ENCODE measurements at places on chromosomes 2 and 18.
A peak's percentile ranks its signal among the peaks of the same experiment; 100 is the strongest.

DNA sequence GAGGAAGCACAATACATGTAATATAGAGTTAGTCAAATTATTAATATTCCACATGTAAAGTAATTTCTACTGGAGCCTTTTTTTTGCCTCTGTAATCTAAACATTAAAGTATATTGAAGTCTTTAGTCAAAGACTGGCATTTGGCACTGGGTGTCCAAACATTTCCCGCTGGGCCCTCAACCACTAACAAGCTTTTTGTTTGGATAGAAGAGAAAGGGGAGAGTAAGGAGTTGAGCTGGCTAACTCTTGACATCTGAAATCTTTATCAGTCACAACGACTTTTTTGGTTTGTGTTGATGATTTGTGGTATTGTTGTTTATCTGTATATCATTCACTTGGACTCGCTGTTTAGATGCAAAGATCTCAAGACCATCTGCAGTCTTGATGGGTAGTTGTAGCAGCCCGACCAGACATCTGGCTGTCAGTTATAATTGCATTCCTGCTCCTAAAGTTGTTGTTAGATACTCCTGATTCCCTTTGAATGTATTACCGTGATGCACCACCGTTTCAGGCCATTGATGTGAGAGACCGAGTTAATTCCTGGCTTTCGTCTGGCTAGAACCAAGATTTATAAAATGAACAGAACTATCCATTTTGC lies 379.6 kb downstream of the MTX2 start:
- ATAC-seq: no peak

DNA sequence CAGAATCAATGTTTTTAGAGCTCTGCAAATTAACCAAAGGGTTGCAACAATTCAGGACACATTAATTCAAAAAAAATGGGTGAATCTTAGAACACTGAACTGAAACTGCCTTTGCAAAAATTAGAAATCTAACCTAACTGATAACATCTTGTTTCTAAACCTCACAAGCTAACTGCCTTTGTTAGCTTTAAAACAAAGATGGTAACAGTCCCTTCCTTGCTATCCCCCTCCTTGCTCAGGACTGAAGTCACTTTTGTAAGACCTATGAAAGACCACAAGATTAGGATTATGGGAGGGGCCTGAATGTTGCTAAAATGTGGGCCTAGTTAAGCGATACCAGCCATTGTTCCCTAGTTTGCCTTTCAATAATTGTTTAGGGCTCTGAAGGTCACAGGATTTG lies 44.9 kb upstream of the LONRF2 start:
- ATAC-seq: no peak

DNA sequence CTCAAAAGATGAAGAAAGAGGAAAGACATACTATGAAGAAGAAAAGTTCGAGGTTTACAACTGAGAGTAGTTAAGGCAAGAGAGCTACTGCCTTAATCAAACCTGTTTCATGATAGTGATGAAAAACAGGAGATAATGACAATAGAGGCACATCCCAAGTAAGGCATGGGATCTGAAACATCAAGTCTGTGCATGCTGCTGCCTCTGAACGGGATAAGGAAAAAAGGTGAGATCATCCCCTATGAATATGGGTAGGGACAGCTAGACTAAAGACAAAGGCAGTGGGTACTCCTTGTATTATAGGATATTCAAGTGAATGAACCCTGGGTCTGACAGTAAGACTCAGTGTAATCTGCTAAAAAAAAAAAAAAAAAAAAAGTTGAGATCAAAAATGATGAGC lies 3.0 kb downstream of the EXOC6B start:
- no peak for ATAC-seq

DNA sequence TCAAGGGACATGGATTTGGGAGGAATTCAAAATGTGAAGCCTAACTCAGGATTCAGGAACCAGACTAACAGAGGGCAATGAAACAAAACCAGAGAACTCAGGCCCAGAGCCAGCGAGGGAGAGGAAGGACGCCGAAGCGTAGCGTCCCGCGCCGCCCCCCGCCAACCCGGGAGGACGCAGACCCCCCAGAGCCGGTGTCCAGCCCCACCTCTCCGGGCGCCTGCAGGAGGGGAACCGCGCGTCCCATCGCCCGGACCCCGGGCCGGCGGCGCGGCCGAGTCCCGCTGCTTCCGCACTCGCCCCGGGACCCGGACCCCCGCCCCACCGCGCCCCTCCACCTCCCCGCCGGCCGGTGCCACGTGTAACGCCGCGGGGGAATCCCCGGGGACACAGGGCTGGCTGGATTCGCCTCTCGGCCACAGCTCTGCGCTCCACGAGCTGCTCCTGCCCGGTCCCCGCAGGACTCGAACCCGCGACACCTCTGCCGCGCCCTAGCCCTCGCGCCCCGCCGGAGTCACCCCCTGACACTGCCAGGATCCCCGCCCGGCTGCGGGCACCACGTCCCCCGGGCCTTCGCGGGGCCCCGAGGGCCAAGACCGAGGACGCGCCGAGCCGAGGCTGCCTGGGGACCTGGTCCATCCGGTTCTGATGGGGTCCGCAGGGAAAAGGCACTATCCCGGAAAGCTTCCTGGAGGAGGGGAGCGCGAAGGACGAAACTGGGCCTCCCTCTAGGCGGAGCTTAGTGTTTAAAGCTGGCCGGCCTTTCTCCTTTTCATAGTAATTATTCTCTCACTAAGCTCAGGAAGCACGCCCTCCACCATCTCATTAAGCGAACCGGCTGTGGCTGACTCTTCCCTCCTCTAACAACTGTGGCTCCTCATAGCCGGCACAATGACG lies 40.4 kb upstream of the FAM124B start:
- ATAC-seq: no peak

DNA sequence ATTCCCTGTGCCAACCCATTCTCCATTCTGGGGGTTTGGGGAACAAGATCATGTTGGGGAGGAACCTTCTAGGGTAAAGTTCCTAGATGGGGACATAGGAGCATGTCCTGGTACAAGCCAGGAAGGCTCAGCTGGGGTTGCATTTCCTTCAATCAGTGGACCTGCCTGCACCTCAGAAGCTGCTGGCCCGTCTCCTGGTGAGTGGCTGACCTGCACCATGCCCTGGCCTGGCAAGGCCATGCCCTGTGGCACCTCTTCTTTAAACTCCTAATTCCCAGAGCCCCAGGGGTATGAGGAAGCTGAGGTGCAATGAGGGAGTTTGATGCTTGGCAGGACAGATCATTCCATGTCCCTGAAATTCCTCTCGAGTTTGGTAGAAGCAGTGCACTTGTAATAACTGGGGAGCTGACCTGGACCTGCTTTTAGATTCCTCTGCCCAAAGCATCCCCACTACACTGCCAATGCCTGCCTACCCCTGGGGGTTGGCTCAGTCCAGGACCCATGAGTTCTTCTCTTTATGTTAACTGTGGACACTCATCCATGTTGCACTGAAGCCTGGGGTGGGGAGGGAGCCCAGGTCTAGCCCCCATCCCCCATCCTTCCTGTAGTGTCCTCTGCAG lies 25.3 kb downstream of the MROH2A start:
- no peak for ATAC-seq

- ATAC-seq: no peak
These were observed 108.6 kb upstream of the FZD7 start for GRCh38 chr2:201925056-201925455.

DNA sequence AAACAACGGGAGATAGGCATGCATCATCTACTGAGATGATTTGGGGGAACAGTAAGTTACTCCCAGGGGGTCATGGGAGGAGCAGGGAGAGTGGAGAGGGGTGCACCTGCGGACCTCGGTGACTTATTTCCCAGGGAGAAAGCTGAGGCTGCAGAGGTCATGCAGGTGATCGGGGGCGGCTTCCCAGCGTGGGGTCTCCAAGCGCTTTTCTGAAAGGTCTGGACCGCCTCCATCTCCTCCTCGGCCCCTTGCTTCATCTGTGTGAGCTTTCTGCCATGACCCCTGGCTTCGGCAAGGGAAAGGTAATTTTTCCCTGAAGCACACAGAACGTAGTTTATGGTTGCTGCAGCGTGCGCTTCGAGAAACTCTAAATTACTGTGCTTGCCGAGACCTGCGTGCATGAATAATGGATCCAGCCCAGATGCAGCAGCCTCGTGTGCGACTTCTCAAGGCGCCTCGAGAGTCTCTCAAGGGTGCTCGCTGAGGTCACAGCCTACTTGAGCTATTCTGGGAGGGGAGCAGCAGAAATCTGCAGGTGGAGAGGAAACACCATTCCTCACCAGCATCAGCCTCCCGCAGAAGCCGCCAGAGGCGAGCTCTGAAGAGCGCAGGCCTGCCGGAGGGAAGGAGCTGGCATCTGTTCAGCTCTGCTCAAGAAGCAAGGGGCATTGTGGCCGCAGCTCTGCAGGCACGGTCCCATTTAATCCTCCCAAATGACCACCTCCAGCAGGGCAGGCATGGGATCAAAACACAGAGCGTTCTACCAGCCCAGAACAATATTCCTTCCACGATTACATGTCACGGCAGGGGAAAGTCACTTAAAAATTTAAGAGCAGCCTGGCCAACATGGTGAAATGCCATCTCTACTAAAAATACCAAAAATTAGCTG lies 308.4 kb upstream of the MYT1L start:
- ATAC-seq: no peak

DNA sequence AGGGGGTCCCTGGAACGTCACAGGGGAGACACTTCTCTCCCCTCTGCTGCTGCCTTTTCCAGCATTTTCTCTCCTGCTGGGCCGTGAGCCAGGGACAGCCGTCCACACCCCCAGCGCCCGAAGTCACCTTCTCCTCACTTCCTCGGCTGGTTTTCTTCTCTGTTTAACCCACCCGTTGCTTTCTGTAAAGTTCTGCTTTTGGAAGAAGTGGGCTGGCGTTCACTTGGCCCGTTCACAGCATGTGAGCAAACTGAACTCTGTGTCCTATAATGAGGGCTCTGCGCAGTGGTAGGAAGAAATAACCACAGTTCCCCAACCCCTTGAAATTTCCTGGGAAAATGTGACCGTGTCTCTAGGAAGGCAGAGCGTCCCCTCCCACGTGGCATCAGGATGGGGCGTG lies 187.0 kb upstream of the HDAC4 start:
- no peak for ATAC-seq

GRCh38 chr2:20231598-20232026 lies 6.7 kb upstream of the SDC1 start:
- peak; percentile 78 for ATAC-seq

DNA sequence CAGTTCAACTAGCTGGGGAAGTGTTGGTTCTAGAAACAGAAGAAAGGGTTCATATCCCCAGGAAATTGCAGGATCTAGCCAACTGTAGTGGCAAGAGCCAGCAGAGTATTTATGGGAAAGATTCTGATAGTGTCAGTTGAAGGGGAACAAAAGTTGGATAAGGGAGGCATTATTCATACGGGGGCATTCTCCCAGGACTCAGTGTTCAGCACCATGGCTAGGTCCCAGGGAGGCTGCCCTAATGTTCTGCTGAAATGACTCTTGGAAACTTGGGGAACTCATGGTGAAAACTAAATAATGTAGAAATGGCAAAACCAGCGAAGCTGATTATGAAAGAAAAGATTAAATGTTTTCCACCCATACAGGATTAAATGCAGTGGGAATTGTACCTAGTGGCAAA lies 543.7 kb downstream of the TRIB2 start:
- ATAC-seq: no peak

DNA sequence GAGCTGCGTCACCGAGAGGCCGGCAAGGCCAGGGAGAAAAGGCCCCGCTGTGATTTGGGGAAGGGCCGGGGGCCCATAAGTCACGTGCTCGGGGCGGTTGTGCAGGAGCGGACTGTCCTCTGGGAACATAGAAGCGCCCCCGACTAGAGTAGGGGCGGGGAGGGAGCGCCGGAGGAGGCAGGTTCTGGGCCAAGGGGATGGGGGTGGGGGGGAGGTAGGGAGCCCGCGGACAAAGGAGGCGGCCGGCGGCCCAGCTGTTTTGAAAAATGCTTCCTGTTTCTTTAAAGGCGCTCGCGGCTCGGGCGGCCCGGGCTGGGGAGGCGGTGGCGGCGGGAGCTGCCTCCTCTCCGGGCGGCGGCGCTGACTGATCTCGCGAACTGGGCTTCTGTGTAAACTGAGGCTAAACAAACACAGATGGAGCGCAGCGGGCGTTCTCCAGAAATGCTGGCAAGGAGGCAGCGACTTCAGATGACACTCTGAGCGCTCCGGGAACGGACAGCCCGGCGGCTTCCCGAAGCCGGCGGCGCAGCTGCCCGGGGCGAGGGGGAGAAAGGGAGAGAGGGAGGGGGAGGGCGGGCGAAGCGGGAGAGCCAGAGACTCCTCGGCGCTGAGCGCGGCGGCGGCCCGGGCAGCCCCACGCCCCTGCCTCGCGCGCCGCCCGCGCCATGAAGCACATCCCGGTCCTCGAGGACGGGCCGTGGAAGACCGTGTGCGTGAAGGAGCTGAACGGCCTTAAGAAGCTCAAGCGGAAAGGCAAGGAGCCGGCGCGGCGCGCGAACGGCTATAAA lies at the start of gene ATOH8:
ATOH8 (plus strand) TSS at position 467 of the 788 bp plus-strand sequence; CDS start at position 666, 199 bp downstream.
- peak; percentile 32 for ATAC-seq

GRCh38 chr18:80233899-80234298 lies 13.4 kb downstream of the PARD6G start:
- ATAC-seq: no peak

- ATAC-seq: no peak
These were observed 1.4 kb upstream of the NCOA1 start for GRCh38 chr2:24489465-24490180.

DNA sequence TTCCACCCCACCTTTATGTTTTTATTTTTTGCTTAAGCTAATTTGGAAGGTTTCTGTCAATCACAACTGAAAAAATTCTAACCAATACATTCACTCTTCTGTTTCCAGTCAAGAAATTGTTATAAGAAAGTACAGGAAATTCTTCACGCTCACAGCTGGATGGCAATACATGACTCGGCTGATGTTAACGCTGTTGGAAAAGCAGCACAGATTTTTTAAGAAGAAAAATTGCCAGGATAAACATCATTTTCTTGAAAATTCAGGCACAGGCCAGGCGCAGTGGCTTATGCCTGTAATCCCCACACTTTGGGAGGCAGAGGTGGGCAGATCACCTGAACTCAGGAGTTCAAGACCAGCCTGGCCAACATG lies 46.1 kb downstream of the STPG4 start:
- no peak for ATAC-seq
